ENCODE measurements at places on chromosomes 6 and 20.
A peak's percentile ranks its signal among the peaks of the same experiment; 100 is the strongest.

- DNase-seq: peak; percentile 84
These were observed 2.0 kb downstream of the COL9A3 start for GRCh38 chr20:62818592-62819493.

DNA sequence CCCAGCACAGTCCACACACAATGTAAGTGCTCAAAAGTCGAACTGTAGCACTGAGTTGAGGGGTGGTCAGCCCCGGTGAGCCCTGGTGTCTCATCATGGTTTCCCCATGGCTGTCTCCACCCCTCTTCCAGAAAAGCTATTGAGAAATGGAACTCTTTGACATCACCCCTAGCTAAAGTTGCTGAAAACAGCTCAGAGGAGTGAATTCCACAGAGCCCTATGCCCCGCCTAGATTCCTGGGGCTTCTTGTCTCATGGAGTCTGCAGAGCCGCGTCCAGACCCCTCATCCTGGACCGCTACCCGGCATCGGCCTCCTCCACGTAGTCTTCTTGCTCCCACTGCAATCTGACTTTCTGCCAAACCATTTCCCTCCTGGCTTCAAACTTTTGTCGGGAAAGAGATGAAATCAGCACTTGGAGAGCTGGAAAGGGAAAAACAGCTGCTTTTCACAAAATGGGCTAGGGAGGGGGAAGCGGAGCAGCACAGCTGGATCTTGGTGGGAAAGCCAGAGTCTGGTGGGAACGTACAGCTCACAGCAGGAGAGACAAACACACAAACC lies 132.2 kb downstream of the SNX5 start:
- peak; percentile 90 for DNase-seq

DNA sequence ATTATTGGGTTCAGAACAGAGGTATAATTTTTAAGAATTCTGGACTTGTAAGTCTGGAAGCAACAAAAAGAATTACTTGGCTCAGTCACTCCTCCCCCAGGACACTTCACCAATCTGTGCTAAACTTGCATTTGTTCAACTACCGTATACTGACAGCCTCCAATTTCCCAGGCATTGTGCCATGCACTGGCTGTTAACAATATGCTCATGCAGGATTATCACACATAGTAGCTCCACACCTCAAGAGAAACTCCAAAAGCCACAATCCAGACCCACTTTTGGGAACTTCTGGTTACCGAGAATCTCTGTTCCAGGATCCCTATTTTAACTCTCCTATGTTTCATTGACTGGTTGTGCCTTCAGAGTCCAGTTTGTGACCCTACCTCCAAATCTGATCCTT lies 7.7 kb downstream of the ADGRF1 start:
- no peak for DNase-seq

- no peak for DNase-seq
These were observed 61.9 kb upstream of the RPS6KA2 start for GRCh38 chr6:166688901-166689300.

- no peak for DNase-seq
These were observed 132.7 kb upstream of the EYA4 start for GRCh38 chr6:133108419-133108818.

- DNase-seq: peak; percentile 90
These were observed at the start of gene SCRT2 for GRCh38 chr20:675453-676314. SCRT2 (minus strand) TSS chr20:675802; CDS start chr20:675601, 201 bp downstream.

- DNase-seq: no peak
These were observed 11.1 kb upstream of the PPP1R3G start for GRCh38 chr6:5073992-5074391.

DNA sequence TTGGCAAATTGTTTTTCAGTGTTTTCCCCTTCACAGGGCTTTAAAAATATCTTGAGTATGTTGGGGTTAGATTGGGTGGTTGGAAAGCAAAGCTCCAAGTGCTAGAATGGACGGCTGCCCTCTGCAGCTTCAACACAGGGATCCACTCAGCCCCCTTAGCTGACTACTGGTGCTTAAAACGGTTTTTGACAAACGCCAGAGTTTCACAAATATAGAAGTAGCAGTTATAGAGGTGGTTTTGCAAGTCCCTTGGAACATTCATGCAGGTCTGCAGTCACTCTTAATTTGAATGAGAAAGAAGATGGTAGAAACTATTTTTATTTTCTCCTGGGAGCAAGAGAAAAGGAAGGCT lies 175.9 kb downstream of the ARID1B start:
- no peak for DNase-seq

DNA sequence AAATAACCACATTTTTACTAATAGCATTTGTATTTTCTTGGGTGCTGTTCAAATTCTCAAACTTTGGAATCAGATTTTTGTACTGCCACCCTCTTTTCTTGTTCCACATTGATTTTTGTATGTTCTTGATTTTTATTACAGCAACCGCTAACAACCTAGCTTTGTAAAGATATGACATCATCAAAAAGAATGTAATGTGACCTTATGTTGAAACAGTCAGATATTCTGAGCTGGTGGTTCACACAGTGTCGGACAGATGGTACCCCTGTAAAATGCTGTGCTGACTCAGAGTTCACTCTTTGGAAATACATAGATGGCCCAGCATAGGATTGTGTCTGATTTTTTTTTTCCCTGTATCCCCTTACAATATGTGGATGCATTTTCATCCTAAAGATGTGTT lies 118.9 kb downstream of the QKI start:
- DNase-seq: no peak

- DNase-seq: no peak
These were observed 20.7 kb upstream of the KCNB1 start for GRCh38 chr20:49503176-49503575.

- DNase-seq: no peak
These were observed 121.4 kb downstream of the ATXN1 start for GRCh38 chr6:16639684-16640480.

- DNase-seq: no peak
These were observed 34.6 kb downstream of the PRDM13 start for GRCh38 chr6:99641270-99641669.

- DNase-seq: no peak
These were observed 53.0 kb upstream of the TCF21 start for GRCh38 chr6:133835901-133836300.

GRCh38 chr20:24769878-24770627 lies 179.0 kb upstream of the CST7 start:
- peak; percentile 57 for DNase-seq

Measured in left forelimb (tissue), 1 donor.